ENCODE measurements at places on chromosomes 2 and 18.

GRCh38 chr2:187982668-187983067 lies 309.0 kb upstream of the GULP1 start:
- DNase-seq: no peak

- DNase-seq: no peak
These were observed 134.7 kb upstream of the EPAS1 start for GRCh38 chr2:46162329-46163097.

DNA sequence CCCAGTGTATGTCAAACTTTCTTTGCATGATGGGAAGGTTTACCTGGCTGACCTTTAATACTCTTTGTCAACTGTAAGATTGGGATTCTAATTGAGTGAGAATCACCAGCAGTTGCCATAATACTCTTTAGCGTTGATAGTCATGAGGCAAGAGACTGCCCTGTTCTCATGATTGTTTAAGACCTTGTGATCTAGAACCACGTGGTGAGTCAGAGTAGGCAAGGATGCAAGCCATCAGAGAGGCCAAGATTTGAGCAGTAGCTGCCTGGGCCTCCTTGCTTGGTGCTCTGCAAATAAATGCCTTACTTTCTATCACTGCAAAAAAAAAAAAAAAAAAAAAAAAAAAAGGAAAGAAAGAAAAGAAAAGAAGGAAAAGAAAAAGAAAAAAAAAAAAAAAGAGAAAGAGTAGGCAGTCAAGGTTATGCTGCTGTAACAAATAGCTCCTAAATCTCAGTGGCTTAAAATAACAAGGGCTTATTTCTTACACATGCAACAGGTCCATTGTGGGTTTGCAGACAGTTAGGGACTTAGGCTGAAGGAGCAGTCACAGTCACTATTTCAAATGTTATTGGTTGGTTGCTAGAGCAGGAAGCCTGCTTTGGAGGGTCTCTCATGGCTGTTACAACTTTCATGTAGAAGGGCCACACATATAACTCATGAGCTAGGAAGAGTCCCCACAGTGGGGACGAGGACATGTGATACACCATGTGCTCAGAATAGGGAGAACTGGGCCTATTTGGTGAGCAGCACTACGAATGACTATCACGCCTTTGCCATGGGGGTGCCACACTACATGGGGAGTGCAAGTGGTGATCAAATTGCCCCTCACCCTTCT lies 21.7 kb downstream of the IL1R2 start:
- no peak for DNase-seq

DNA sequence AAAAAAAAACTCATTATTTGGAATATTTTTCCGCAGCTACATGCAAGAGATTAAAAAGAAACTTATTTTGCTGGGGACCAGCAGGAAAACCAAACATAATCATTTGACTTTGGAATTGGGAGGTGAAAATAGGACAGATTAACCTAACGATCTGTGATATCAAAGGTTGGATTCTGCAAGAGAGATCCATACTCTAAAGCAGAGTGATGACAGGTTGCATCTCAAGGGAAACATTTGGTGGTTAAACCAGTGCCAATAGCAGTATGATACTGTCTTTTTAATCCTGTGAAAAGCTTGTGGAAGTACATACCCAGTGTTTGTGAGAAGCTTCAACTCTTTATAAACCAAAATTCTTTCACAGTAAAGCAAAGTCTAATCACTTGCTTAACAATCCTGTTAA lies 5.3 kb upstream of the IKZF2 start:
- no peak for DNase-seq

- no peak for DNase-seq
These were observed 1.6 kb upstream of the KCNJ3 start for GRCh38 chr2:154696810-154697417.

- no peak for DNase-seq
These were observed 122.5 kb downstream of the ARHGAP15 start for GRCh38 chr2:143251681-143252080.

GRCh38 chr2:18787726-18788125 lies 198.4 kb upstream of the NT5C1B start:
- no peak for DNase-seq

DNA sequence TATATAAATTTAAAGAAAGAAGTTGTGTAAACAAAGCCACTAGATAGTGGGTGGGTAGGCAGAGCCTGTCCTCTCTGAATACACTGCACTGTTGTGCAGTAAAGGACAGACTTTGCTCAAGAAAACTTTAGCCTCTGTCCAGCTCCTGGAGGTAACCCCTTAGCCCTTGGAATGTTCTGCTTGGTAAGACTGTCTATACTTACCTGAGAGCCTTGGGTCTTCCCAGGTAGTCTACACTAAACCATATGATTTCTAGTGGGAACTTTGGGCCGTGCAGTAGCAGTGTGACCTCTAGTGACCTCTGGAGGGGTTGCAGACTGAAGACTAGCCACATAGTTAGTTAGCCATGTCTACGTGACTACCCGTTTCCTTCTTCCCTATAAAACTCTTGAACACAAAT lies 678.3 kb upstream of the NRXN1 start:
- no peak for DNase-seq

GRCh38 chr2:42138163-42139015 lies 30.8 kb upstream of the EML4 start:
- DNase-seq: no peak

- peak; percentile 76 for DNase-seq
These were observed 62.0 kb downstream of the GPR39 start for GRCh38 chr2:132478461-132479105.

DNA sequence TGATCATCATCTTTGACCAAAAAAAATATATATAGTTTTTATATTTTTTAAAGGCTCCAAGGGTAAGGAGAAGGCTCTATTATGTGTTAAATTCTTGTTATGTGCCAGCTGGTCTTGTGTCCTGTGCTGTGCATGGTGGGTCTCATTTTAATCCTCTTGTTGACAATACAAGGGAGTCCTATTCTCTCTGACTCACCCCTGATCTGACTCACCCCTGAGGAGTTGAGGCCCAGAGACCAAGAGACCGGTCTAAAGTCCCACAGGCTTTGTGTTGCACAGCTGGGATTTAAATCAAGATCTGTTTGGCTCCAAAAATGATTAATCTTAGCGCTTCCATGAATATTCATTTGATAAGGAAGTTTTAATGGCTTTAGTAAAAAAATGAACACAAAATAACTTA lies 25.7 kb downstream of the MC2R start:
- DNase-seq: no peak

DNA sequence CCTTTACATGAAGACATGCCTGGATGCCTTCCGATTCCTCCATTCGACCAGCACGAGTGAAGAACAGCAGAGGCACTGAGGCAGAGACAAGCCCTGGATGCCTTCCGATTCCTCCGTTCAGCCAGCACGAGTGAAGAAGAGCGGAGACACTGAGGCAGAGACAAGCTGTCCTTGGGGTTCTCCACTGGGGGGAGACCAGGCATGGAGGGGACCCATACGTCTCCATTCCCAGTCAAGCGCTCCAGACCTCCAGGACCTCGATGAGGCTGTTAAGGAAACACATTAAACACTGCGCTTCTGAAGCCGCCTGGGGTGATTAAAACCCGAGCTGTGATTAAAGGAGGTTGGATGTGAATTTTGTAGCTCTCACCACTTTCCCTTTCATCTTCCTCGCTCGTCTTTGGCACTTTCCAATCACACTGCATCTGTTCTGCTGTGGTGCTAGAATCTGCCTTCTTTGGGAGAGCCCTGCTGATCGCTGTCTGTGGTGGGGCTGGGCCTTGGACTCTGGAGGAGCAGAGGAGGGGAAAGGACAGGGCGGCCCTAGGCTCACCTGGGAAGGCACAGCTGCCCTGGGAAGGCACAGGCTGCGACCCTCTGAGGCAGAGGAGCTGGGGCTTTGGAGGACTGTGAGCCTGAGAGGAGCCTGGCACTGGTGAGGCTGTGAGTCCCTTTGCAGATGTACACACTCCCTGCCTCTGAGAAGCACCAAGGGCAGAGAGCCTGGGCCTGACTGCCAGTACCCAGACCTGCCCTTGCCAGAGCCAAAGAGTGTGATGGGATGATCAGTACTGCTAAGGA lies 463.1 kb upstream of the HS6ST1 start:
- DNase-seq: no peak

DNA sequence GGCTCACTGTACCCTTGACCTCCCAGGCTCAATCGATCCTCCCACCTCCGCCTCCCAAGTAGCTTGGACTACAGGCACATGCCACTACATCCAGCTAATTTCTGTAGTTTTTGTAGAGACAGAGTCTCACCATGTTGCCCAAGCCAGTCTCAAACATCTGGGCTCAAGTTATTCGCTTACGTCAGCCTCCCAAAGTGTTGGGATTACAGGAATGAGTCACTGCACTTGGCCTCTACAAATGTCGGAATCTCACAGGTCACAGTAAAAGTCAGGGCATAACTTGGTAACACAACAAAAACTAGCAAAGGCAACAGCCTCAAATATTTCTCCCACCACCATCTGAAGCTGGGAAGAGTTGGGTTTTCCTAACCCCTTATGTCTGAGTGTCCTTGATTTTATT lies 25.3 kb downstream of the SCG2 start:
- no peak for DNase-seq

GRCh38 chr18:41973983-41974382 lies 18.9 kb downstream of the PIK3C3 start:
- no peak for DNase-seq

GRCh38 chr18:21386523-21387240 lies 144.7 kb downstream of the GREB1L start:
- no peak for DNase-seq

DNA sequence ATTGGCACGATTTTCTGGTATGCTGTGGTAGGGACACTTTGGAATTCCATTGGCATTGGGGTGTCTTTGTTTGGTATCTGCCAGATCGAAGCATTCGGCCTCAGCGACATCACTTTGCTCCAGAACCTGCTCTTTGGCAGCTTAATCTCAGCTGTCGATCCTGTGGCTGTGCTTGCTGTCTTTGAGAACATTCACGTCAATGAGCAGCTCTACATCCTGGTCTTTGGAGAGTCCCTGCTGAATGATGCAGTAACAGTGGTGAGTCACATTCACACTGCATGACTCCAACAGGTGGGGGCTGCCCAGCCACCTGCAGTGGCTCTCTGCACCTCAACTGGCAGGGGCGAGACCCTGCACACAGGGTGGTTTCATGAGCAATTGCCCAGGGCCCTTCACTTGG lies 38.4 kb downstream of the SLC9A2 start:
- no peak for DNase-seq

DNA sequence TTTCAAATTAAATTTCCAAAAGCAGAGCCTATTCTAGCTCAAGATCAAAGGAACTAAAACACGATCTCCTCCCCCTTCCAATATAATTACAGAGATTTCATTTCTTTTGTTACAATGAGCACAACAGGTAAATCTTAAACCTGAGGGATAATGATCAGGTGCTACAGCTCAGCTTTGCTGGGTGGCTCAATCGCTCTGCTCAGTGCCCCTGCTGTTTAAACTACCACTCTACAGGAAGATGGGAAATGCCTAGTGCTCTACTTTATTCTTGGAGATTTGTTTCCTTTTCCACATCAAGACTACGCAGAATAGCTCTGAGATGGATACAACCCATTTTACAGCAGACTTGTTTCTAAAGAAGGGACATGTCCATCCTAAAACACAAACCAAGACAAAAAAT lies 162.3 kb downstream of the TCF4 start:
- no peak for DNase-seq

DNA sequence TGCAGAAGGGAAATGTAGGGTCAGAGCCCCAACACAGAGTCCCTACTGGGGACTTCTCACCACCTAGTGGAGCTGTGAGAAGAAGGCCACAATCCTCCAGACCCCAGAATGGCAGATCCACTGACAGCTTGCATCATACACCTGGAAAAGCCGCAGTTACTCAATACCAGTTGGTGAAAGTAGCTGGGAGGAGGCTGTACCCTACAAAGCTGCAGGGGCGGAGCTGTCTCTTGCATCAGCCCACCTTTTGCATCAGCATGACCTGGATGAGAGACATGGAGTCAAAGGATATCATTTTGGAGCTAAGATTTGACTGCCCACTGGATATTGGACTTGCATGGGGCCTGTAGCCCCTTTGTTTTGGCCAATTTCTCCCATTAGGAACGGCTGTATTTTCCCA lies 237.3 kb downstream of the CALCRL start:
- no peak for DNase-seq

DNA sequence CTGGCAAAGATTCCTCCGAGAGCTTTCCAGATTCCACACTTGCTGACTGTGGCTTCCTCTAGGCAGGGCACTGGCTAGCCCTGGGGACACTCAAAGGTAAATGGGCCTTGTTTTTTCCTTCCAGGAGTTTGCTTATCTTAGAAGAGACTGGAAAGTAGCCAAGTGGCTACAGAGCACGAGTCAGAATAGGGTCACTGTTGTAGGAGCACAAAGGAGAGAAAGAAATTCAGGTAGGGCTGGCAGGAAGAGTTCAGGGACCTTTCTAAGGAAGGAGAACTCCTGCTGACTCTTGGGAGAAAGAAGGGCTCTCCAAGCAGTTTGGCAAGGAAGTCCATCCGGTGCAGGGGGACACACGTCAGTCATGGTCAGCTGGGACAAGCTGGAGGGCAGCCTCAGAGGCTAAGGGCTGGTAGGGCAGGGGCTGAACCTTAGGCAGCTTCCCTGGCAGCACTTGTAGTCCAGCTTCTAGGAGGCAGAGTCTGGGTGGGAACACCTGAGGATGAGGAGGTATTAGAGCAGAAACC lies 39.5 kb downstream of the NIFK start:
- DNase-seq: no peak

GRCh38 chr2:161379740-161380139 lies 36.4 kb upstream of the TBR1 start:
- DNase-seq: no peak

GRCh38 chr2:173749315-173749714 lies 215.9 kb downstream of the SP3 start:
- DNase-seq: no peak

GRCh38 chr2:174977364-174977763 lies 27.8 kb downstream of the CHN1 start:
- no peak for DNase-seq

DNA sequence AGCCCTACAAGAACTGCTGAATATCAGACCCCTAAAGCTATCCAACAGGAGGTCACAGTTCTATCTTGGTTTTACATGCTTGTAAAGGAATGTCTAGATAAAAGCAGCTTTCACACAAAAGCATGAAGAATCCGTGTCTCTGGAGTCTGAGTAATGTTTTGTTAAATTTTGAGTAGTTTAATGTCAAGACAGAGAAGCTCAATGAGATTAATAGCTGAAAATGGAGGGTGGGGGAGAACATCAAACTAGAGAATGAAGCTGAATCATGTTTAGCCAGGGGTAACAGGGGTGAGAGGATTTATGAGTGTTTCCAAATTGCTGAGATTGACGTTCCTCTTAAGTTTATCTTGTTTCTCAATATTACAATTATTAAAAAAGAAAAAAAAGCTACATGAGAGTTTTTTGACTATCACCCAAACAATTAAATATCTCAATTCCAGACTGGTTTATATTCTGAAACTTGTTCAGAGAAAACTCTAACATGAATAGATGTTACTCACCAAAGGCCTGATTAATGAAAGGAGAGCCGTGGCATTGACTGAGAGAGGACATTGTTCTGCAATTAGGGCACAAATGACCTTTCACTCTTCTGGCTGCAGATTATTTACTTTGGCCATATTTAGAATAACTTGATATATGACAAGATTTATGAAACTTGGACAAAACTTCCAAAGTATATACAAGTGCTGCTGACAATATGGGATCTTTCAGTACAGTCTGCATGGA lies 266.4 kb upstream of the ETAA1 start:
- DNase-seq: no peak
